A549 treated with Hydrocortisone at 1 μM for 4 hours (cell line): ENCODE measurements at places on chromosomes 3 and 15. TPM values are rescaled to one million over a fixed set of nuclear protein-coding genes. Genes with fewer than 3 reads are reported as not detected.

The NOX5 gene
- 0.11 to 0.35 TPM (median 0.20 TPM) in 5 replicates for total RNA-seq

The SEMA3B gene
- total RNA-seq, result 6.0 to 9.4 TPM (median 6.2 TPM) in 5 replicates

The PTPN9 gene
- total RNA-seq, result 37.5 to 57.8 TPM (median 47.8 TPM) in 5 replicates

The MORC1 gene
- not detected in 5 replicates for total RNA-seq

The SPINK8 gene
- total RNA-seq, result not detected in 5 replicates

The NR1I2 gene
- not detected in 5 replicates for total RNA-seq

The VILL gene
- total RNA-seq, result 0.06 to 0.21 TPM (median 0.09 TPM) in 4 of 5 replicates, not detected in the other

The ROPN1B gene
- not detected in 5 replicates for total RNA-seq

The HCN4 gene
- total RNA-seq, result 0.28 to 0.42 TPM (median 0.31 TPM) in 5 replicates

The GPR62 gene
- not detected in 5 replicates for total RNA-seq

The SERPINI2 gene
- not detected in 5 replicates for total RNA-seq

The AGBL1 gene
- not detected in 5 replicates for total RNA-seq

The SLC6A11 gene
- 0.05 to 0.18 TPM (median 0.08 TPM) in 5 replicates for total RNA-seq

The CFAP20DC gene
- total RNA-seq, result 2.1 to 2.7 TPM (median 2.2 TPM) in 5 replicates

The CD200R1 gene
- 0.12 to 0.13 TPM in 2 of 5 replicates, not detected in the others for total RNA-seq

The ADGRG7 gene
- total RNA-seq, result not detected in 5 replicates

The ATP2B2 gene
- total RNA-seq, result 0.03 to 0.12 TPM (median 0.08 TPM) in 5 replicates

The RTP3 gene
- not detected in 5 replicates for total RNA-seq

The LTF gene
- not detected in 5 replicates for total RNA-seq

The AMOTL2 gene
- 48.8 to 54.2 TPM (median 50.3 TPM) in 5 replicates for total RNA-seq

The A4GNT gene
- total RNA-seq, result not detected in 5 replicates

The CAMKV gene
- total RNA-seq, result 0.18 to 0.35 TPM (median 0.24 TPM) in 5 replicates

The CLRN1 gene
- total RNA-seq, result not detected in 5 replicates

The C3orf49 gene
- total RNA-seq, result not detected in 5 replicates

The CCR9 gene
- total RNA-seq, result 0.03 TPM in 1 of 5 replicates, not detected in the others
